ENCODE measurements at places on chromosomes 2 and 18. TPM values are rescaled to one million over a fixed set of nuclear protein-coding genes. Genes with fewer than 3 reads are reported as not detected.
A peak's percentile ranks its signal among the peaks of the same experiment; 100 is the strongest.

DNA sequence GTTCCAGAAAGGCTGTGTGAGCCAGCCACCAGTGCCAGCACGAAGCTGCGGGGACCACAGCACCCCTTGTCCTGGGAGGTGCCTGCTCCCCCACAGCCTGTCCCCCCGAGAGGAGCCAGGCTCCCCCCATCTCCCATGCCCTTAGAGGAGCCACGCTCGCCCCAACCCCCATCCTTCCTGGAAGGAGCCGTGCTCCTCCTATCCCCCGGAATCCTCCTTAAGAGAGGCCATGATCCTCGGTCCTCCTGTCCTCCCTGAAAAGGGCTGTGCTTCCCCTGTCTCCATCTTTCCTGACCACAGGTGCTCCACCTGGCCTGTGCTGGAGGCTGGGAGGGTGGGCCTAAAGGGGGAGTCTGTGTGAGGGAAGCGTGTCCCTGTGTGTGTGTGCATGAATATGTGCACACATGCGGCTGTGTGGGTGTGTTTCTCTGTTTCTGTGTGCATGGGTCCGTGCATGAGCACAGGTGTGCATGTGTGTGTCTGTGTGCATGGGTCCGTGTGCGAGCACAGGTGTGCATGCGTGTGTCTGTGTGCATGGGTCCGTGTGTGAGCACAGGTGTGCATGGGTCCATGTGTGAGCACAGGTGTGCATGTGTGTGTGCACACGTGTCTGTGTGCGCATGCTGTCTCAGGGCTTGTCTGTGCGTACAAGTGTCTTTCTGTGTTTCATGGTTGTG, 80.3 kb downstream of the RTP5 start:
- H3K27me3 ChIP-seq = no peaks in the 10 kb centered on the region
- no peak for DNase-seq
- no peak overlapping the region for H3K4me3 ChIP-seq
- H3K27ac ChIP-seq = no peak overlapping the region
- H3K4me1 ChIP-seq = no peaks in the 10 kb centered on the region
- H3K36me3 ChIP-seq = no peaks in the 10 kb centered on the region

DNA sequence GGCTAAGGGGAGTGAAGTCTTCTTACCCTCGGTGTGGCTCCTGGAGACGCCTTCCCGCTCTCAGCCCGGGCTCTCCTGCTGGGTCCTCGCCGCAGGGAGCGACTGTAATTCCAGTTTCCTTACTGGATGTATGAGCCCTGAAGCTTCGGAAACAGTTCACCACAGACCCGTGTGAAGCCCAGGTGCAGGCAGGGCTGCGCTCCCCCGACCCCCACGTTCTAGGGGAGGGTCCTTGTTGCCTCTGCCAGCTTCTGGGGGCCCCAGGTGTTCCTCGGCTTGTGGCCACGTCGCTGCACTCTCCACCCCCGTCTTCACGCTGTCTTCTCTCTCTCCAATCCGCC, 5.1 kb upstream of the ASB1 start:
- H3K4me1 ChIP-seq = peaks cover 17% of the 10 kb centered on the region
- H3K36me3 ChIP-seq = peaks cover 2% of the 10 kb centered on the region
- no peak overlapping the region for H3K4me3 ChIP-seq

GRCh38 chr2:68784915-68785314, 50.3 kb downstream of the ARHGAP25 start:
- no peak overlapping the region for H3K4me3 ChIP-seq
- no peak for DNase-seq
- H3K4me1 ChIP-seq = peaks cover 17% of the 10 kb centered on the region

DNA sequence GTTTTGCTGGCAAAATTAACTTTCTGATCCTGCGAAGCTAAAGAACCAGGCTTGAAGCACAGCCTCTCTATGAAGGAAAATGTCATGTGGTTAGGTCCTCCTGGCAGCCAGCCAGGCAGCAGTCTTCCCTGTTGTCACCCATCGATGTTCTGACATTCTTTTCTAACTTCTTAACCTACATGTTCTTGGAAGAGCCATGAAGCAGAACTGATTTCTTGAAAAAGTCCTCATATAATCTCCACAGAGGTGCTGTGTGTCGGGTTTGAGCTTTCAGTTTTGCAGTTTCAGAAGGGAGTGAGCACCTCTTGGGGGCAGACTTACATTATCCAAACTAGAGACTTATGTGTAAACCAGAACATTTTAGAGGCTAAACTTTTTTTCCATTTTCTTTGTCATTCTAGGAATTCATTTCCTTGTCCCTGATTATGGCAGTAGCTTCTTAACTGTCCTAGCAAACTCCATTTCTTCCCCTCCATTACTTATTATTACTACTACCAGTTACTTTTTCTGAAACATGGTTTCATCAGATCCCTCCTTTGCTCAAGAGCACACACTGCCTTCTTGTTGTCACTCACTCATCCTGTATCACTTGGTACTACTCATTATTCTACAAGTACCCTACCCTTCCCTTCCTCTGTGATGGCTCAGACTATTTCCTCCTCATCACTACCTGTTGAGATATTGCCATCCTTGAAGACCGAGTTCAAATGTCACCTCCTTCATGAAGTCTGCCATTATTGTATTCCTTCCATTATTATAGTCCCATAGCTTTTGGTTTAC, 31.1 kb downstream of the DOK1 start:
- peak overlapping the region; percentile 47 for H3K4me3 ChIP-seq
- H3K4me1 ChIP-seq = peaks cover 25% of the 10 kb centered on the region
- peaks cover 11% of the 10 kb centered on the region for H3K27me3 ChIP-seq
- DNase-seq = peak; percentile 38
- no peaks in the 10 kb centered on the region for H3K36me3 ChIP-seq

DNA sequence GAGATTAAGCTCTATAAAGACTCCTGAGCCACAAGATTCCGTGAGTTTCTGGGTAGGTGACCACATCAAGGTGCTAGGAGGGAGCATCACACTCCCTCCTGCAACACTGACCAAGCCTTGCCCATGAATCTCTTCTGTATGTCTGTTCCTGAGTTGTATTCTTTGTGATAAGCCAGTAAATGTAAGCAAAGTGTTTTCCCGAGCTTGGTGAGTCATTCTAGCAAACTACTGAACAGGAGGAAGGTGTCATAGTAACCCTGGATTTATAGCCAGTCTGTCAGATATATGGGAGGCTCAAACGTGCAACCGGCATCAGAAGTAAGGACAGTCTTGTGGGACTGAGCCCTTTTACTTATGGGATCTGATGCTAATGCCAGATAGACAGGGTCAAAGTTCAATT, 346.1 kb upstream of the KYNU start:
- no peak overlapping the region for H3K4me3 ChIP-seq
- H3K4me1 ChIP-seq = no peaks in the 10 kb centered on the region
- no peaks in the 10 kb centered on the region for H3K27me3 ChIP-seq

- H3K4me1 ChIP-seq = peaks cover 29% of the 10 kb centered on the region
- H3K27ac ChIP-seq = peak overlapping the region; percentile 13
- no peak for DNase-seq
- H3K27me3 ChIP-seq = no peaks in the 10 kb centered on the region
These were observed 31.4 kb downstream of the KCNJ13 start for GRCh38 chr2:232744963-232745362.

DNA sequence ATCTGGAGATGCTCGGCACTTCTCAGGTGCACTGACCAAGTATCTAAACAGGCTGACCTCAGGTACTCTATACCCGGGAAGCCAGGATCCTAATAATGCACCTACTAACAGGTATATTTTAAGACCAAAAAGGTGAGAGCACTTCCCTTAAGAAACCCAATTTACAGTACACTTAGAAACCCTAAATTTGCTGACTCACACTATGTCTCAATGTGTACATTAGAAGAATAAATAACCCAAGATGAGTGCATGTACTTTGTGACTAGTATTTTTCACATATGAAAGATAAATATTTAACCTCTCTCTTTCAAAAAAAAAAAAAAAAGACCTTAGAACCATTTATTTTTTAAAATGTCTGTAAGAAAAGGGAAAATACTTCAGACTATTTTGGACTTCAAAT, 118.8 kb downstream of the ZNF516 start:
- no peak overlapping the region for H3K27ac ChIP-seq
- H3K27me3 ChIP-seq = no peaks in the 10 kb centered on the region
- H3K4me3 ChIP-seq = no peak overlapping the region

- peaks cover 2% of the 10 kb centered on the region for H3K4me1 ChIP-seq
- no peak for DNase-seq
These were observed 144.7 kb upstream of the CREB1 start for GRCh38 chr2:207385076-207385475.

DNA sequence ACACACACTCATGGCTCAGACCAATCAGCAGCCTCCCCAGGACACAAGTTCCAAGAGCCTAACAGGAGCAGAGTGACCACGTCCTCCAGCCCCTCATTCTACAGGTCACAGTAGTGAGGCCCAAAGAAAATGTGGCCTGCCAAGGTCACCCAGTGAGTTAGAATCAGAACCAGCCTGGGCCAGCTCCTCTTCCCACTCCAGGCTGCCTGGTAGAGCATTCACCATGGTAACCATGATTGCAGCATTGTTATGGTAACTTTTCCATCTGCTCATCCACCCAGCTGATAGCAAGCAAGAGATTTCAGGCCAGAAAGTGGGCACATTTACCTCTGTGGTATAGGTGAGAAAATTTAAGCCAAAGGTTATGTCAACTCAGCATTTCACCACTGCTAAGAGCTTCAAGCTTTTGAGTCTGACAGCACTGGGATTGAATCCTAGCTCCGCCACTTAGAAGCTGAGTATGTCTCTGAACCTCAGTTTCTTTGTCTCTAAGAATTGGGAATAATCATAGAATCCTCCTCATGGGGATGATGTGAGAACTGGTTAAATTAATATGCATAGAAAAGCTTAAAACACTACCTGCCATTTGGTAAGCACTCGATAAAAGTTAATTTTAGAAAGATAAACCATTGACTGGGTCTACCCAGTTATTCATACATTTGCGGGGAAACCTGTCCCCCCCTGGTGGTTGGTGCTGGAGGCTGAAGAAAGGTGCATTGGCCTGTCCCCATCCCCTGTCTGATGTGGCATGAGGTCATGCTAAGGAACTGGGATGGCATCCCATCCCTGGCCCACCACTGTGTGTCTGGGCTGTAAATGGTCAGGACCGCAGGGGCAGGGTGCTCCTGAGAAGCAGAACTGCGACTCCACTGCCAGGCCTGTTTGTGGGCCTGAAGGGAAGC, 181.5 kb downstream of the KLHL29 start:
- no peak overlapping the region for H3K27ac ChIP-seq
- H3K4me1 ChIP-seq = no peaks in the 10 kb centered on the region
- H3K27me3 ChIP-seq = peaks cover 5% of the 10 kb centered on the region
- no peaks in the 10 kb centered on the region for H3K36me3 ChIP-seq
- DNase-seq = peak; percentile 62
- H3K4me3 ChIP-seq = no peak overlapping the region

DNA sequence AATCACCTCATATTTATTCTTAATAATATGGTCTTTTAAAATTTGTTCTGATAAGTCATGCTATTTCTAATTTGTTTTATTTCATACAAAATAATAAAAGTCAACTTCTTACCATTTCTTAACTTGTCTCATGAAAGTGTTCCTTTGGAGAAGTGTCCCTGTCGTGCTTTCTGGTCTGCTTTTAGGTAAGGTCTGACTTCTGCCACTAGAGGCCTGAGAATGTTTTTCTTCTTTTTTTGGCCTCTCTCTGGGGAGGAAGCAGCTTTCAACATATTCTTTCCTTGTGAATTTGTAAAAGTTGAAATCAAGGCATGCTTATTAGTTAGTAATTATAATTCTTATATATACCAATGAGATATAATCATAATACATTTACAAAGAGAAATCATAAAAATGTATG, 39.4 kb downstream of the MAP2 start:
- no peak for DNase-seq
- H3K27me3 ChIP-seq = no peaks in the 10 kb centered on the region
- no peaks in the 10 kb centered on the region for H3K36me3 ChIP-seq
- no peaks in the 10 kb centered on the region for H3K4me1 ChIP-seq

DNA sequence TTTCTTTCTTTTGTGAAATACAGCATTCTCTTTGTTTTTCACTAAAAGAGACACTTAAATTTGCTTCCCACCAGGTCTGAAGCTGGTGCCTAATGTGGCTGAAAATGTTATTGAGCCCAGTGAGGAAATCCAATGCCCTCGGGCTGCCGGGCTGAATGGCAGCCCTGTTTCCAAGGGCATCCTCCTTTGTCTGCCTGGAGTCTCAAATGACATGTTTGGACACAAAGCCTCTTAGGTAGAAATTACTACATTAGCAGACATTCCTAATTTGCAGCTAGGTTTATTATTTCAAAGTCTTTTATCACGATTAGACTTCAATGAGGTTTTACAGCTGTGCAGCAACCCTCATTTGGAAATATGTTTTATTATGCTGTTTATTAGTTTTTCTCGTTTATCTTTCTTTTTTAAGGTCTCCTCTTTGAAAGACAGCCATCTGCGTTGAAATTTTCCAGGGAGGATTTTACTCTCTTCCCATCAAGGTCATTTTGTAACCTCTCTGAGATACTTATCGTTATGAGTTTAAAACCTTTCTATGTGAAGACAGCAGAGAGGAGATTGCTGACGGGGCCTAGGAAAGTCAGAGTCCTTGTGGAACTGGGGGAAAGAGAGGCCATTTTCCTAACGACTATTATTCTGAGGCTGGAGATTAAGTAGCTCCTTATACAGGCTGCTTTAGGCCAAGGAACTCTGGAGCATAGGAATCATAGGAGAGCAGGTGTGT, 59.0 kb upstream of the ZNF532 start:
- no peak overlapping the region for H3K4me3 ChIP-seq
- DNase-seq = no peak
- no peaks in the 10 kb centered on the region for H3K4me1 ChIP-seq
- no peaks in the 10 kb centered on the region for H3K36me3 ChIP-seq

- H3K4me1 ChIP-seq = no peaks in the 10 kb centered on the region
- no peaks in the 10 kb centered on the region for H3K27me3 ChIP-seq
- no peaks in the 10 kb centered on the region for H3K36me3 ChIP-seq
- DNase-seq = no peak
These were observed 47.8 kb downstream of the PPP1R1C start for GRCh38 chr2:182033449-182033848.

- peaks cover 69% of the 10 kb centered on the region for H3K4me1 ChIP-seq
- no peak for DNase-seq
- peak overlapping the region; percentile 97 for H3K27ac ChIP-seq
- H3K36me3 ChIP-seq = peaks cover 25% of the 10 kb centered on the region
These were observed 13.3 kb upstream of the GALM start for GRCh38 chr2:38652431-38653273.

DNA sequence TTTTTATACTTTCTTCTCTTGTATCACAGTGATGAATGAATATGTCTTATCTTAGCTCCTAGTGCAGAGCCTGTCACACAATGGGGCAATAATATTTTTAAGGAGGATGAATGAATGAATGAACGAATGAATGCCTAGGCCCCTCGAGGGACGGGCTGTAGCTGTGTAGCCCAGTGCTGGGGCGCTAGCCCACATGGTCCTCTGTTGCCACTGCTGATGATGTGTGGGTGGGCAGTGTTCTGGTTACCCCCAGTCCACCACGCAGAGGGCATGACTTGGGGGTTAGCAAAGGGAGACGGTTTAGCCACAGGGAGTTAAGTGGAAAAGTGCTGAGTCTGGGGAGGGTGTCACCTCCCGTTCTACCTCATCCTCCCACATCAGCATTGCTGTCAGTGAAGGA, 134.2 kb downstream of the SMAD7 start:
- H3K27me3 ChIP-seq = no peaks in the 10 kb centered on the region
- H3K36me3 ChIP-seq = peaks cover 7% of the 10 kb centered on the region
- H3K4me1 ChIP-seq = peaks cover 56% of the 10 kb centered on the region
- H3K4me3 ChIP-seq = no peak overlapping the region
- H3K27ac ChIP-seq = no peak overlapping the region

Gene CPLX4
- not detected for total RNA-seq

Gene TXNDC2
- total RNA-seq = not detected

Gene TPO
- total RNA-seq = not detected

Gene PSMG2
- 108 TPM for total RNA-seq

All from activated CD8-positive, alpha-beta T cell treated with anti-CD3 and anti-CD28 coated beads, Interleukin-2, amount 10 ng/mL, durations not matched to agents 7 days and 5 days (primary cell).